ENCODE measurements at places on chromosomes 12 and 14.

- DNase-seq, result no peak
Observed at GRCh38 chr12:3550839-3551238, 59.8 kb downstream of the PRMT8 start.

DNA sequence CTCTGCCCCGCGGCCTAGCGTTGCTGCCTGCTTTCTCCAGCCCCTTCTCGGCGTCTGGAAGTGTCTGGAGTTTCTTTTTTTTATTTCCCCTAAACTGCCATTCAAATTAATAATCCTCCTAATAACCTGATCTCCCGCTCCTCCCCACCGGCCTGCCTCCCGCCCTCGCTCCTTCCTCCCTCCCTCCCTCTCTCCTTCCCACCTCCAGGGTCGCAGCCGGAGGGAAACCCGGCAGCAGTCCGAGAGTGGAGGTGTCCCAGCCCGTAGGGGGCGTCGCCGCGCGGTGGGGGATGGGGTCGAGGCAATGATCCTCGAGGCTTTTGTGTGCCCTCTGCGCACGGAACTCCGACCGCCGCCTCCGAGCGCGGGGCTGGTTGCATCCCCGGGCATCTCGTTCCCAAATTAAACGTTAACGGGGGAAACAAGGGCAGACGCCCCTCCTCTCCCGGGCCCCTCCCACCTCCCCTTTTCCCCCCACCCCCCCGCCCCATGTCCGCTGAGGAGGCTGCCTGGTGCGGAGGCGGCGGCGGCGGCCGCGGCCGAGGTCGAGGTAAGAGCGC is 1.0 kb upstream of the SOCS2 start:
- peak; percentile 47 for DNase-seq

GRCh38 chr12:129101404-129101803 is 248.1 kb downstream of the GLT1D1 start:
- DNase-seq, result no peak

- no peak for DNase-seq
Observed at GRCh38 chr14:100822532-100823296, 3.2 kb upstream of the MEG3 start.

- no peak for DNase-seq
Observed at GRCh38 chr12:91722072-91722471, 423.6 kb downstream of the BTG1 start.

GRCh38 chr12:117030187-117030900 is 68.9 kb downstream of the TESC start:
- no peak for DNase-seq

Measured in stimulated activated CD8-positive, alpha-beta memory T cell treated with anti-CD3 and anti-CD28 coated beads, Interleukin-7, amount 100 ng/mL, for 1 hour (primary cell).